ENCODE measurements at places on chromosomes 13 and 19.

GRCh38 chr13:21383090-21383489 is 76.0 kb downstream of the ZDHHC20 start:
- no peak for DNase-seq

- DNase-seq: no peak
These were observed 5.7 kb upstream of the IFNL2 start for GRCh38 chr19:39262496-39262895.

GRCh38 chr13:98909016-98909415 is 68.8 kb downstream of the DOCK9 start:
- no peak for DNase-seq

DNA sequence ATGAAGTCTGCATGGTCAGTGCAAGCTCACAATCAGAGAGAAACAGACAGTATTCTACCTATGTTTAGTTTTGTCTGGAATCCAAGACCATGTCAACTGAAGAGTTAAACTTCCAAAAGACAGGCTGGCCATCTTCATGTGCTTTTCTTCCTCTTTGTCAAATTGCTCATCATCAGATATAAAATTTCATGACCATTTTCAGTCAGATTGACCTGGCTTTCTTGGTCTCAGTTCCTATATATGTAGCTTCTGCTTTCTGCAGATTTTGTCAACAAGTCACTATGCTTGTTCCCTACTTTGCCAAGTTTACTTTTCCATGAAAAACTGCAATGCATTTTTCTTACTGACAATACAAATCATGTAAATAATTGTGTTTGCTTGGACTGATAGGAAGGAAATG is 13.9 kb downstream of the SLC46A3 start:
- no peak for DNase-seq

- no peak for DNase-seq
These were observed 1002.4 kb downstream of the SLITRK1 start for GRCh38 chr13:82879921-82880320.

DNA sequence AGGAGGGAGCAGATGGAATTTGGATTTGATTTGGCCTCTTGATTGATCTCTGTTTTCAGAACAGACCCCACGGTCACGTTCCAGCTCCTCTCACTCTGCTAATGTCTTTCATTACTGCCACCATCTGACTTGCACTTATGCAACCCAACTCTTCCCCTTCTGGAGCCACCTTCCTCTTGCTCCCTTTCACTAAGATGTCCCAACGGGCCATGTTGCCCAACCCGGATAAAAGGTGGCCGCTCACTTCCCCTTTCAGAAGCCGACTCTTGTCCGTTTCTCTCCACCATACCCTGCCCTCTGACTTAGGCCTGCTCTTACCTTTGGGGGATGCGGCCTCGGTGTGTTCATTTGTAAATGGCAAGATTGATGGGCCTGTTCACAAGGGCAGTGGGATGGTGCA is 27.4 kb upstream of the CYP4F8 start:
- DNase-seq: no peak

DNA sequence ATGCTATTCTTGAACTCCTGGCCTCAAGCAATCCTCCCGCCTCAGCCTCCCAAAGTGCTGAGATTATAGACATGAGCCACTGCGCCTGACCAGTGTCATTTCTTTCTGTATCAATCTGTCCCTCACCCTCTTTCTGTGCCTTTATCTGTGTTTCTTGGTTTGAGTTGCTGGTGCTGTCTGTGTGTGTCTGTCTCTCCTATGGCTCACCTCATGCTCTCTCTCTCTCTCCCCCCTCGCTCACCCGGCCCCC is 9.9 kb downstream of the IRF2BP1 start:
- DNase-seq: no peak

DNA sequence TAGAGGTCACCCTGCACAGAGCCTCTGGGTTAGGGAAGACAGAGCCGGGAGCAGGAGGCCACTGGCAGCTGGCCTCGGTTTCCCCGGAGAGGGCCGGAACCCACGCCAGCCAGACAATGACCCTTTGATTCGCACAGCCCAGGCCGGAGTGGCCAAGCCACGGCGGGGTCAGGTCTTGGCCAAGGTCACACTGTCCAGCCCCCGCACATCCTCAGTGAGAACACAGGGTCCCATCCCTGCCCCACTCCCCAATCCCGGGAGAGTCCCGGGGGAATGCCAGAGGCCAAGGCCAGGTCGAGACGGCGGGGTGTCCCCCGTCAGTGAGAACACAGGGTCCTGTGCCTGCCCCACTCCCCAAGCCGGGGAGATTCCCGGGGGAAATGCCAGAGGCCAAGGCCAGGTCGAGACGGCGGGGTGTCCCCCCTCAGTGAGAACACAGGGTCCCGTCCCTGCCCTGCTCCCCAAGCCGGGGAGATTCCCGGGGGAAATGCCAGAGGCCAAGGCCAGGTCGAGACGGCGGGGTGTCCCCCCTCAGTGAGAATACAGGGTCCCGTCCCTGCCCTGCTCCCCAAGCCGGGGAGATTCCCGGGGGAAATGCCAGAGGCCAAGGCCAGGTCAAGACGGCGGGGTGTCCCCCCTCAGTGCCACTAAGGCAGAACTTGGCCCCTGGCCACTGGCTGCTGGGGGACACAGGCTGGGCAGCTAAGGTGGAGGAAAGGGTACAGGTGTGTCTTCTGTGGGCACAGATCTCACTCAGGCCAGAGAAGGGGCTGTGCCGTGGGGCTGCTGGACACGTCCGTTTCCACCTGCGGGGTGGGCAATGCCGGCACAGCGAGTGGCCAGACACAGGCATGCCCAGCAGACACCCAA is 1.7 kb upstream of the FSTL3 start:
- no peak for DNase-seq

DNA sequence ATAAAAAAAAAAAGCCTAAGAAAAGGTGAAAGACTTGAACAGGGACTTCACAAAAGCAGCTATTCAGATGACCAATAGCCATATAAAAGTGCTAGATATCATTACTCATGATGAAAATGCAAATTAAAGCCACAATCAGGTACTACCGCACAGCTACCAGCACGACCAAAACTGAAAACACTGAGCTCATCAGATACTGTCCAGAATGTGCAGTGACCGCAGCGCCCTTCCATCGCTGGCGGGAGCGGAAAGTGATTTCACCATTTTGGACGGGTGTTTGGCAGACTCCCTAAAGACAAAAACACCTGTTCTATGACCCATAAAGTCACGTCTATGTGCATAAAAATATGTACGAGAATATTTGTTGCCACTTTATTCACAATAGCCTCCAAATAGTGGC is 60.7 kb downstream of the SLC6A16 start:
- DNase-seq: no peak

DNA sequence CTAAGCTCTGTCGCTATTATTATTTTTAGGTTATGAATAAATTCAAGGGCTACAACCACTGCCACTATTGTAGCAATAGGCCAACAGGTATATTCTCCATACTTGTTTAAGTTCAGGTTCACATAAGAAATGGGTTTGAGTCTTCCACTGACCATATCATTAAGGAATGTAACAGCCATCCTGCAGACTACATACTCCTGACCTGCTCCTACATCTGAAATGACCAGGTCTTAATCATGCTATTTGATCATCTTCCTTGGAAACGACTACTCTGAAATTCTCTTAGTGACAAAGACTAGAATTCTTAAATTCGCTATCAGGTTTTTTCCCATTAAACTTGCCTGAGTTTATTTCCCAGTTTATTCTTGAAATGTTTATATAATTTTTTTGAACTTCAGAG is 66.8 kb downstream of the IPO5 start:
- no peak for DNase-seq

- DNase-seq: no peak
These were observed 31.4 kb downstream of the CDADC1 start for GRCh38 chr13:49279112-49279511.

DNA sequence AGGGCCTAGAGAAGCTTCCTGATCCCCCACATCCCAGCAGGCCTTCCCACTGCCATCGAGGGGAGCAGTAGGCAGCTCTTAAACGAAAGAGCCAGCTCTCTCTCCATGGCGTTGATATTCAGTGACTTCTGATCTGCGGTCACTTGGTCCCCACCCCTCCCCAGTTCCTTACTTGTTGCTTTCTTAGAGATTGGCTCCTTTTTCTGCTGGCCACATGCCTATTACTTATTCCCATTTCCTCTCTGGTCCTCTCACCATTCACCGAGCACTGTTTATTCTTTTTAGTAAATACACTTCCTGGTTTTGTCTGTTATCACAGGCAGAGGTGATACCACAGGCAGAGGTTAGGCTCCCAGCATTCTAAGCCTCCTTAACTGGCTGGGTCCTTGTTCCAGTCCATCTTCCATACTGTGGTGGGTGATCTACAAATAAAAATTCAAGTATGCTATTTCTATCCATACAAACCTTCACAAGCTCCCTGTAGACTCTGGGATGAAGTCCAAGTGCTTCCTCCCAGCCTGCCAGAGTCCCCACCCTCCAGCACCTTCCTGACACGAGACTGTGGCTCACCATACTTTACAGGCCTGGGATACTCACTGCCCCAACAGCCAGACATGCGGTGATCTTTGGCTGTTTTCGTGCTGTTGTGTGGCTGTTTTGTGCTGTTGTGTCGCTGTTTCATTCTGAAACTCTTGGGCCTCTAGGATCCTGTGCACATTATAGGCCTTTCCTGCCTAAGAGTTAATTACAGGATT is 315.9 kb downstream of the ATP8A2 start:
- no peak for DNase-seq

GRCh38 chr19:42092350-42092749 is 16.4 kb downstream of the ZNF574 start:
- no peak for DNase-seq

DNA sequence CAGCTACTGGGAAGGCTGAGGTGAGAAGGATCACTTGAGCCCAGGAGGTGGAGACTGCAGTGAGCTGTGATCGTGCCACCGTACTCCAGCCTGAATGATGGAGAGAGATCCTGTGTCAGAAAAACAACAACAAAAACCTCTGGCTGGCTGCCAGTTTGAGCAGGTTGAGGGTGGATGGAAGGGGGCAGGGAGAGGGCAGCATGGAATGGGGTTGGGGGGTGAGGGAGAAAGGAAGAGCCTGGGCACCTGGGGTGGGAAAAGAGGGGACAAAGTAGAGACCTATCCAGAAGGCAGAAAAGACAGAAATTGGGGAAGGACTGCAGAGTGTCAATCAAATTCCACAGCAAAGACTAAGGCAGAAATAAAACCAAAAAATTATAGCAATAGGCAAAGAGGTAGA is 4.7 kb downstream of the SLC1A5 start:
- DNase-seq: no peak

- no peak for DNase-seq
These were observed 5.3 kb downstream of the MATK start for GRCh38 chr19:3780786-3781304.

DNA sequence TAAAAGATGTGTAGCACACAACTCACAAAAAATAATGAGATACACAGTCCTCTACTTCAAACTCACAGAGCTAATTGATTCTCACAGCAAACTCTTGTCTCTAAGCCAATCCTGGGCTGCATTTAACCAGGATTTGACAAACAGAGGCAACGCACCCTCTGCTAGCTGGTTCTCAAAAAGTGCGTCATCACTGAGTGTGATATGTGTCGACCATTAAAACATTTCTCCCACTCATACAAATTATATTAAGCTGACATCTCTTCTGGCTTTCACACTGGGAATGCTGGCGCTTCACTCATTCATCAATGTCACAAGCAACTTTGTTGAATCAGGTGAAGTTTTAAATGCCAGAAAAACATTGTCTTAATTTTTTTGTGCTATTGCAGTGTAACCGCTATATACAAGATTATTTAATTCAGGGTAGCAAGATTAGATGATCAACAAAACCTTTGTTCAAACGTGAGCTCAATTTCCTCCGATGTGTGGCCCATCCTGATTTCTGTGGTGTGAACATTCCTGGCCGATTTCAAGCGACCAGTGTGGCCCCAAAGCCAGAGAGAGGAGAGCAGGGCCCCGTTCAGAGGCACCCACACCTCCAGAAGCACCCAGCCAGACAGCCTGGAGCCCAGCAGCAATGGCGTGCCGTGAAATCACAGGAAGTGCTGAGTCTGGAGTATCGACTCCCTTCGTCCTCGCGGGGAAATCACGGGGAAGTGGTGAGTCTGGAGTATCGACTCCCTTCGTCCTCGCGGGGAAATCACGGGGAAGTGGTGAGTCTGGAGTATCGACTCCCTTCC is 49.4 kb downstream of the RASA3 start:
- no peak for DNase-seq

DNA sequence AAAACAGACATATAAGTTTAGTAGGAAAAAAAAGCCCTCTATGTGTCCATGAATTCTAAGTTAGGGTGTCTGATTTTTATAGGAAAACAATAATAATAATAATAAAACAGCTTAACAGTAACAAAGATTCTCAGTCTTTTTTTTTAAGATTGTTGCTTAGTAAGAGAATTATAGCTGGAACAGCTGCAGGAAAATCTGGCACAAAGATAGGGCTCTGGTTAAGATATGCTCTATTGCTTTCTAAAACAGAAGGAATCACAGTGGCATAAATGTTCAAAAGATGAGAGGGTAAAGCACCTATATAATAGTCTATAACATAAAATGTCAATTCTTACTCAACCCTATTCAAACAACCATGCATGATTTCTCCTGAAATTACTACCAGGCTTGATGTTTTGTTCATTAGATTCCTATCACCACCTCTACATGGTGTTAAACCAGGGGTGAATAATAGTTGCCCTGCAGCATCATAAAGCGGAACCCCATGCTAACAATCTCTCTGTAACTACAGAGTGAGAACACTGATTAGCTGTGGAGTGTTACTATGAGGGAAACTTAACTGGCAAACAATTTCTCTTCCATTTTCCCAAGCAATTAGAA is 541.4 kb upstream of the MIR17HG start:
- no peak for DNase-seq

DNA sequence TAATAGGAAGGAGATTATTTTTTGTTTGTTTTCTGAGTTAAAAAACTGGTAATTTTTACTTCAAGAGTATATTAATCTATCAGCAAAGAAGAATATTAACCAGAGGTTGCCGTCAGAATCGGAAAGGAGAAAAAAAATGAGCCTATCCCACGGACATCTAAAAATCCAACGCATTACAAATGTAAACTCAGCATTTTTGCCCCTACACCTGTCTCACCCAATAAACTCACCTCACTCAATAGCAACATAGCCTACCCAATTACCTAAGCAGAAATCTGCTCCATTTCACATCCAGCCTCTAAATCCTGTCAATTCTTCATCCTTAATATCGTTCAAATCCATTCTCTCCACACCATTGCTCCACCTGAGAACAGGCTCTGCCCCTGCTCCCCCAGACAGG is 10.4 kb upstream of the DIAPH3 start:
- no peak for DNase-seq

DNA sequence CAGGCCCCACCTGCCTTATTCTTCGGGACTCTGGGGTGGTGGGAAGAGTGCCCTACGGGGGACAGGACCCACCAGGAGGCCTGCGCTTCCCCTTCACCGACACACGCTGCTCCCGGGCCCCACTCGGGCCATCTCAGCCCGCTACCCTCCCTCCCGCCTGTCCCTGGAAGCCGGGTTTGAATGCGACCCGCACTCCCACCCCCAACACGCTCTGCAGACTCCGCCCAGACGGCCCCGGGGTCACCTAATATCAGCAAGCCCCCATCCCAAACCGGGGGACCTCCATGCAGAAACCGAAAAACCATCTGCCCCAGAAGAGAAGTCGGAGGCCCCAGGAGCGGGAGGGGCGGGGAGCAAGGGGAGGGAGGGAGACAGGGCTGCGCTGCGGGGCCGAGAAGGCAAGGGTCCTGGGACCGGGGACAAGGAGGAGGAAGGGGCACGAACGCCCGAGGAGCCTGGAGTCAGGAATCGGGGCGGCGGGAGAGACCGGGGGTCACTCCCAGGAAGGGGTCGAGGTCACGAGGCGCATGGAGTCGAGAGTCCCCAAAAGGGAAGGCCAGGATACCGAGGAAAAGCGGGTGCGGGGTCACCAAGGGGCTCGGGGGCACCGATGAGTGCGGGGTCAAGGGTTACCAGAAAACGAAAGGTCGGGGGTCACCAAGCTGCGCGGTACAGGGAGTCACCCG is 766 bp downstream of the SBNO2 start:
- no peak for DNase-seq

- no peak for DNase-seq
These were observed 7.7 kb upstream of the SLC25A15 start for GRCh38 chr13:40781717-40782116.

Measured in iPS DF 19.7 (cell line).